Activated CD8-positive, alpha-beta memory T cell treated with anti-CD3 and anti-CD28 coated beads for 1 hour (primary cell): ENCODE measurements at places on chromosomes 7 and 10.

- DNase-seq, result no peak
These were observed 108.1 kb upstream of the CARD11 start for GRCh38 chr7:3151784-3152183.

- no peak for DNase-seq
These were observed 961.5 kb downstream of the PCDH15 start for GRCh38 chr10:53839440-53840039.

DNA sequence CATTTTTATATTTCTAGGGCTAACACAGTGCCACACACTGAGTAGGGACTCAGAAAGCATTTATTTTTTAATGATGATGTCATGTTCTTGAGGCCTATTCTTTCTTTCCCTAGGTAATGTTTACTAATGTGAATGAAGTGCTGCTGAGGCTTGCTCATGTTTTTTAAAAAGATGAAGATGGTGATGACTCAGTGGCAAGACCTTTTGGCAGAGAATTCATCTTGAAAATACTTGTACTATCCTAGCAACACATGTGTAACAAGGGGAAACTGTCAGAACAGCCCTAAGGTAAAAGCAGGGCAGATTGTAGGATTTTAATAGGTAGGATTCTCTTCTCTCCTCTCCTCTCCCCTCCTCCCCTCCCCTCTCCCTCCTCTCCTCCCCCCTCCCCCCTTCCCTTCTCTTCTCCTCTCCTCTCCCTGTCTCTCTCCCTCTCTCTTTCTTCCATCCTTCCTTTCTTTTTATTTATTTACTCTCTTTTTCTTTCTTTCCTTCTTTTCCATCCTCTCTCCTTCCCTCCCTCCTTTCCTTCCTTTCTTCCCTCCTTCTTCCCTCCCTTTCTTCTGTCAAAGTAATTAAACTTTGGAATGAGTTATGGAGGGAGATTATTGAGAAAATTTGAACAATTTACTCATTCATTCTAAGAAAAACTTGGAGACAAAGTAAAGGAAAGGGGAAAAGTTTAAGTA lies 75.3 kb downstream of the ZNF92 start:
- DNase-seq, result no peak

- no peak for DNase-seq
These were observed 158.6 kb downstream of the CREB5 start for GRCh38 chr7:28570970-28571288.

DNA sequence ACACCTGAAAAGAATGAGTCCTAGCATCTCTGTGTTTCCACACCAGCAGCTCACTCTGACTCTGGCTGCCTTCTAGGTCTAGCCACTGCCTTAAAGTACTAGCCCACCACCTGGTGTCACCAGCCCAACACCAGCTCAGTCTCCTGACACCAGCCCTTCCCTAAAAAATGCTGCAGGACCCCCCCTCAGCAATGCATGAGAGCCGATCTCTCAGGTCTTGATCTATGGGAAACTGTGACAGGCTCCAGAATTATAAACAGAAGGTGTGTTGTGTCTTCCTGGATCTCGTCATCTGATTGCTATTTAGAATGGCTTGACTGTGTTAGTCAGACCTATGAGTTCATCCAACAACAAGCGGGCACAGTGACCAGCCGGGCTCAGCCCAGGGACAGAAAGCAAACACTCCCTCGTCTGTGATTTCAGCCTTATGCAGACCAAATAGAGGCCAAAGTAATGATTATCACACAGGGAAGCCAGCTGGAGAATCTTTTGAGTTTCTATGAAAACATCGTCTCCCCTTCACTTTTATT lies 66.6 kb downstream of the CUBN start:
- no peak for DNase-seq

- DNase-seq, result no peak
These were observed 34.4 kb upstream of the ARHGAP12 start for GRCh38 chr10:31962826-31963588.

GRCh38 chr10:125159486-125159931 lies 854 bp downstream of the CTBP2 start:
- no peak for DNase-seq

GRCh38 chr10:42869977-42870350 lies 87.4 kb downstream of the BMS1 start:
- DNase-seq, result no peak

DNA sequence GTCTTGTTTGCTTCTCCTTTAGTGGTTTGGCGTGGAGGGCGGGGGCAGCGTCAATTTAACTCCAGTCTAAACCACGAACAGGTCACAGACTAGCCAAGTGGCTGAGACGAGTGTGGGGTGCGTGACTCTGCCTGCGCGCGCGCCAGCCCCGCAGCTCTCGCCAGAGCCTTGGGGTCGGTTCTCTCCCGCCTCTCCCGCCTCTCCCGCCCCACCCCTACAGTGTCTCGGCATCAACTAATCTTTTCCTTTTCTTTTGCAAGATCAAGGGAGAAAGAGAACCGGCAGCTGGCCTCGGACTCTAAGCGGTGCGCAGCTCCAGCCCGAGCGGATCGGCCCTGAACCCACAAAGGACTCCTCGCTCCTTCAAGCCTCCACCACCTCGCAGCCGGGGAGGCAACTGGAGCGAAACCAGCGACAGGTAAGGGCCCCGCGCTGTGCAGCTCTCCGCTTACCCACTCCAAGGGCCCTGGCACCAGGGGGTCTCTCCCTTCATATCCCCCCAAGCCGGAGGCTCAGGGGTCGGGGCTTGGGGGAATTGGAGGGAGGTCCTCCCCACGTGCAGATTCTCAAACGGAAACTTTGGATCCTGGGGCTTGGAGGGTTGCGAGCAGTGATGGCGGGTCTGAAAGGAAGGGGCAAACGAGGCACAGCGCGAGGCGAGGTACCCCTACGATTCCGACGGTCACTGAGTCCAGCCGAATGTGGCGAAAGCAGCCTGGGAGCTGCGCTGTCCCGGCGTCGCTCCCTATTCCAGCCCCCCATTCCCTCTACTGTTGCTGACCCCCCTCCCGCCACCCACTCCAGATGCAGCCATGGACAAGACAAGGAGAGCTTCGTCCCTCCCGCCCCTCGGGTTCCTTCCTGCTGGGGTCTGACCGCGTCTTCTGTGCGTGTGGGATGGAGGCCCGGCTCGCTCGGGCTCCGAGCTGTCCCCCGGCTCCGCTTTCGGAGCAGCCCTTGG lies 829 bp downstream of the CHRM2 start:
- no peak for DNase-seq

DNA sequence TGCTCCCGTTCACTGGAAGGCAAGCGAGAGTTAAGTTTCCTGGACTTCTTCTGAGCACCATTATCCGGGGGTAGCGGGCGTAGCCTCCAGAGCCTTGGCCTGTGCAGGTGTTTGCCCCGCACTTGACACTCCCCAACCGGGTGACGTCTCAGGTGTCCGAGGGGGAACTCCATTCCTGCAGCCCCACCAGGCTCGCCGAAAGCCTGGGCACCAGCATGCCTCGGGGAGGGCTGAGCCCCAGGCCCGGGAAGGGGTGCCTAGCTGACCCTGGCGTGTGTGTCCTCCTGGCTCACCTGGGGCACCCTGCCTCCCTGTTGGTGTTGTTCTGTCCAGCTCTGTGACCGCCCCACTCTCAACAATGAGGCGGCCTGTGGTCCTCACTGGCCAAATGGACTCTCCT lies 109.4 kb upstream of the GPR26 start:
- DNase-seq, result no peak

DNA sequence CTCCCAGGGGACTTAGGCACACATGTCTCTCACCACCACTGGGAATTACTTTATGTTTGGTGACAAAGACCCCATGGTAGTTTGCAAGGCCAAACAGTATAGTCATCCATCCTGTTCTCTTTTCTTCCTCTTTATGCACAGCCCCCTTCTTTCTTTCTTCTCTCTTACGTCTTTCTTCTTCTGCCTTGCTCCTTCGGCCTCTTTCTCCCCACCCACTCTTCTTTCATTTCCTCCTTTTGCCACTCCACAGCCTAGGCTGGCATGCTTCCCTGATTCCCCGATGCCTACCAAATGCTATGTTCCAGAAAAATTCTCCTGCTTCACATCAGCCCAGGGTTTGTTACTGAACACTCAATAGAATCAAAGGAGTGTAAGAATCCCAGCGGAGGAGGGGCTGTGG lies 62.4 kb upstream of the MKLN1 start:
- DNase-seq, result no peak

- DNase-seq, result no peak
These were observed 39.6 kb downstream of the GRK5 start for GRCh38 chr10:119246862-119247549.

DNA sequence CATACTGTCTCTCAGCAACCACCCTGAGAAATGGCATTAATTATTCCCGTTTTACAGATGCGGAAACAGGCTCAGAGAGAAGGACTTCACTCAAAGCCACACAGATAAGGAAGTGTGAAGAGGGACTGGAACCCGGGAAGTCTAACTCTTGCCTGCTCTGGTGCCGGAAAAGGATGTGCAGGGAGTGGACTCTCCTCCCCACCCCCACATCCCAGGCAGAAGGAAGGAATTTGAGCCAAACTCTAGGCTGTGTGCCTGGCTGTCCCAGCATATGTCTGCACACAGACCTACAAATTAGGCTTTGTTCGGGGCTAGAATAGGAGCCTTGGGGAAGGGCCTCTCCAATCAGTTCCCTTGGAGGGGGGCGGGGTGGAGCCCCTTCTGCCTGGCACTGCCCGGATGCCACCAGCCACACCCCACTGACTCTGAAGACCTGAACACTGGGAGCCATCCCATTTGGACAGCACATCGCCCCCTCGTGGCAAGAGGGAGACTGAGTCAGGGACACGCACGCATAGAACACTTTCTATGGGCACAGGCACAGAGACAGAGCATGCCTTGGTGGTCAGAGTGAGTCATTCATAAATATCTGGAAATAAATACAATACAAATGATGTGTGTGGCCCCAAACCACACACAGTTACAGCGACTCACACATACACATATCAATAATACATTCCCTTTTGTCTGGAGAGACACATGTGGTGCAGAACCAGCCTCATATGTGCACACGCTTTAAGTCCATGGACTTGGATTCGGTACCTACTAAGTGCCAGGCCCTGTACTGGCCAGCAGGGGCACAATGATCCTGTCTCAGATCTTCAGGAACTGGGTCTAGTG lies 13.1 kb downstream of the LZTS2 start:
- no peak for DNase-seq

DNA sequence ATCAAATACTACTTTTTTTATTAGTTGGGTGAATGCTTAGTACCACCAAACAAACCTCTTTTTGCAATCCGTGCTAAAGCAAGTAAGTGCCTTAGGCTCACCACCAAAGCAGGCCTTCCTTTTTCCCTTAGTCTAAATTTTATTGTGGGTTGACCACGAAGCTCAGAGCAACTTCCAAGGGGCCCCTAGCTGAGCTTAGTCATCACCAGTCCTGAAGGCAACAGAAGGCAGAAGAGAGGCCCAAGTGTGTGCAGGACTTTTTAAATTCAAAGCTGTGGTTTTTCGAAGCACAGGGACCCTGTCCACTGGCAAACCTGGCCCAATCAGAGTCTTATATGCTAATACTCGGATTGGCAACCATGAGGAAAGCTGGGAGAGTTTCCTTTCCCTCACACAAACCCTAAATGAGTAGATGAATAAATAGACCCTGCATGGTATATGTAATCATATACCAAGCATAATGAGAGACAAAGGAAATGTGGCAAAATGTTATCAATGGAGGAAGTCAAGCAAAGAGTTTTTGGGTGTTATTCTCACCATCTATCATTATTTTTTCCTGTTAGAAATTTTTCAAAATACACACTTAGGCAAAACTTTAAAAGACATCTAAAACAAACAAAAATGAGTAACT lies 453.2 kb upstream of the GALNT17 start:
- no peak for DNase-seq

GRCh38 chr10:83801983-83802382 lies 337.3 kb upstream of the GHITM start:
- DNase-seq, result no peak

- no peak for DNase-seq
These were observed 14.7 kb downstream of the RALA start for GRCh38 chr7:39637963-39638485.
